Thyroid gland (tissue), 4 donors: ENCODE measurements at places on chromosomes 13 and 19.
A peak's percentile ranks its signal among the peaks of the same experiment; 100 is the strongest.

GRCh38 chr13:30241532-30241931, 65.8 kb downstream of the KATNAL1 start:
- no peak for DNase-seq

- no peak for DNase-seq
These were observed 57.9 kb downstream of the RFC3 start for GRCh38 chr13:33875618-33876401.

DNA sequence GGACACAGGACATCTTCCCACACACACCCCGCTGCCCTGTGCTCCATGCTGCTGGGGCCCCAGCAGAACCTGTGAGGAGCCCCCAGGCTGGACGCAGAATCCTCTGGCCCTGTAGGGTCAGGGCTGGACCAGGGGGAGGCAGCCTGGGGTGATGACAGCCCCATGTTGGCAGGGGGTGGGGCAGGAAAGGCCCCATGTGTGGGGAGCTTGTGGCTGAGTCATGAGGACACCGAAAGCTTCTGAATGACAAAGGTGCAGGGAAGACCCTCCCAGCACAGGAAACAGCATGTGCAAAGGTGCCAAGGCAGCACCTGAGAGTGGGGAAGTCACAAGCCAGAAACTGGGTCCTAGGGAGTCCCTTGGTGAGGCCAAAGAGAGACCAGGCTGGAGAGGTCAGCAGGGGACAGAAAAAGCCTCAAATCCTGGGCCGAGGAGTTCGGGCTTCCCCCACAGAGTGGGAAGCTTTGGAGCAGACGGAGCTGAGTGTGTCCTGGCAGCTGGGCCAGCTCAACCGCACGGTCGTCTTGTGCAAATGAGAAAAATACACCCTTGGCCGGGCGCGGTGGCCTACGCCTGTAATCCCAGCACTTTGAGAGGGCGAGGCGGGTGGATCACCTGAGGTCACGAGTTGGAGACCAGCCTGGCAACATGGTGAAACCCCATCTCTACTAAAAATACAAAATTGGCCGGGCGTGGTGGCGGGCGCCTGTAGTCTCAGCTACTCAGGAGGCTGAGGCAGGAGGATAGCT, 17.5 kb downstream of the ATP8B3 start:
- no peak for DNase-seq

DNA sequence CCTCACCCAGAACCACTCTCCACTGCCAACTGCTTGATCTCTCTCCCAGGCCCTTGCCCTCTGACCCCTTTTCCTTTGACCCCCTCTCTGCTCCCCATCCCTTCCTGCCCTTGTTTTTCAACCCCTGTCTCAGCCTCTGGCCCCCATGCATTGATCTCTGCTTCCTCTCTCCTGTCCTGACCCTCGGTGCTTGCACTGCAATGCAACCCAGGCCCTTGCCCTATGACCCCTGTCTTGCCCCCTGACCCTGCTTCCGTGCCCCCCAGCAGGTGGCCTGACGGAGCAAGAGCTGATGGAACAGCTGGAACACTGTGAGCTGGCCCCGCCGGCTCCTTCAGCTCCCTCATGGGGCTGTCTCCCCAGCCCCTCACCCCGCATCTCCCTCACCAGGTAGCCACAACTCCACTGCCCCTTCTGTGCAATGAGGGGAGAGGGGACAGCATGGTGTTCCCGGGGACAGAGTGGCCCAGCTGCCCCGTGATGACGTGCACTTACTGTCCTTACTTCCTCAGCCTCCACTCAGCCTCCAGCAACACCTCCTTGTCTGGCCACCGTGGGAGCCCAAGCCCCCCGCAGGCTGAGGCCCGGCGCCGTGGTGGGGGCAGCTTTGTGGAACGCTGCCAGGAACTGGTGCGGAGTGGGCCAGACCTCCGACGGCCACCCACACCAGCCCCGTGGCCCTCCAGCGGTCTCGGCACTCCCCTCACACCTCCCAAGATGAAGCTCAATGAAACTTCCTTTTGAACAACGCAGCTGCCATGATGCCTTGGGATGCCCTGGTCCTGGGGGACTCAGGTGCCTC, 10.5 kb upstream of the LTBP4 start:
- DNase-seq = no peak

DNA sequence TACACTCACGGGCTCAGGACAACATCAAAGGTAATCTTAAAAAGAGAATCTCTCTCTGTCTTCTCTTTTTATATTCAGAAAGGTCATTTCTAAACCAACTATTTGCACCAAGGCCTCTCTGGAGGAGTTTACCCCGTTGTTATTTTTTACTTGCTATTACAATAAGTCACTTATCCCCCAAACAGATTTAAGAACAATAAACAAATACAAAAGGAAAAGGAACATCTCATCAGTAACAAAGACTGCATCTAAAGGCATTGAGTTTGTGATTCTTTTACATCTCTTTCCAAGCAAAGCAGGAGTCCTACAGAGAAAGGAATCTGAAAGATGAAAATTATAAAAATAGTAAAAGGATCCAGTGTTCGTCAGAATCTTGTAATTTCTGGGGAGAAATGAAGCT, 75.4 kb downstream of the GGACT start:
- no peak for DNase-seq

- peak; percentile 32 for DNase-seq
These were observed 24.3 kb downstream of the NFILZ start for GRCh38 chr19:8654591-8655339.

DNA sequence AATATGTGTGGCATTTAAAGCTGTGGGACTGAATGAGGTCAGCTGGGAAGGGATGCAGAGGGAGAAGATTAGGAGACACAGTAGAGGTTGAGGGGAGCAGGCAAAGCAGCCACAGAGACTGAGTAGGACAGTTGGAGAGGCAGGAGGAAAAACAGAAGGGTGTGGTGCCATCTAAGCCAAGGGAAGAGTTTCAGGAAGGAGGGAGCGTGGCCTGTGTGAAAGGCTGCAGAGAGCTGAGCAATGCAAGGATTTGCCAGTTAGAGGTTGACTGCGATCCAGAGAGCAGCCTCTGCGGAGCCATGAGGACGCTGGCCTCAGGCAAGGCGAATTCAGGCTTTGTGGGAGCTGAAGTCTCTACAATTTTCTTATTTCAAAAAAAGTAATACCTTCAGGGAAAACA, 28.9 kb downstream of the SOX21 start:
- no peak for DNase-seq

DNA sequence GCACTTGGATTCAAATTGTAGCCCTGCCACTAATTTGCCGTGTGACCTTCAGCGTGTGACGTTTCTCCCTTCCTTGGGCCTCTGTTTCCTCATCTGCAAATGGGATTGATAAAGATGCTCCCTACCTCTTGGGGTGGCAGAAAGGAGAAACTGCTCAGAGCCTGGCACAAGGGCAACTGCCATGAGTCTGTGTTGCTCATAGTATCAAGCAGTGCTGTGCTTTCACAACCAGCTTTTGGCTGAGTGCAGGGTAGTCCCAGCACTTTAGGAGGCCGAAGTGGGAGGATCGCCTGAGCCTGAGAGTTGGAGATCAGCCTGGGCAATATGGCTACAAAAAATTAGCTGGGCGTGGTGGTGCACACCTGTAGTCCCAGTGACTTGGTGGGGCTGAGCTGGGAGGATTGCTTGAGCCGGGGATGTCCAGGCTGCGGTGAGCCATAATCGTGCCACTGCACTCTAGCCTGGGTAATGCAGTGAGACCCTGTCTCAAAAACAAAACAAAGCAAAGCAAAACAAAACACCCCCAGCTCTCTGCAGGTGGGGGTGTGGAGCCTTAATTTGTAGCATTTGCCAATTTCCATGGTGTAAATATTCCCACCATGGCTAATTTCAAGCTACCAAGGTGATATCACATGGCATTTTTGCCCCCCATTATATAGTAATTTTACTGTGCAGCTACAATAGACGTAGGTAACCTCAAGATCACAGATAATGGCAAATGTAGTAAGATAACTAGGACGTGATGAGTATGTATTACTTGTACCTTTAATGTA, 1.6 kb upstream of the MARK4 start:
- DNase-seq = no peak

DNA sequence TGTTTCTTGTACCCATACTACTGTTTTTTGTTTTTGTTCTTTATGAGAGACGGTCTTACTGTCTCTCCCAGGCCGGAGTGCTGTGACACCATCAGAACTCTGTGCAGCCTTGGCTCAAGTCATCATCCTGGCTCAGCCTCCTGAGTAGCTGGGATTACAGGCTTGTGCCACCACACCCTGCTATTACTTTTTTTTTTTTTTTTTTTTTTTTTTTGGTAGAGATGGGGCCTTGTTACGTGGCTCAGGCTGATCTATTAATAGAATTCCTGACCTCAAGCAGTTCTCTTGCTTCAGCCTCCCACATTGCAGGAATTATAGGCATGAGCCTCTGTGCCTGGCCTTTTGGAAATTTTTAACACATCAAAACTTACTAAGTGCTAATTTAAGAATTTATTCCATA, 2.9 kb upstream of the ZNF304 start:
- no peak for DNase-seq

- DNase-seq = no peak
These were observed 4.0 kb downstream of the POSTN start for GRCh38 chr13:37594550-37594949.

DNA sequence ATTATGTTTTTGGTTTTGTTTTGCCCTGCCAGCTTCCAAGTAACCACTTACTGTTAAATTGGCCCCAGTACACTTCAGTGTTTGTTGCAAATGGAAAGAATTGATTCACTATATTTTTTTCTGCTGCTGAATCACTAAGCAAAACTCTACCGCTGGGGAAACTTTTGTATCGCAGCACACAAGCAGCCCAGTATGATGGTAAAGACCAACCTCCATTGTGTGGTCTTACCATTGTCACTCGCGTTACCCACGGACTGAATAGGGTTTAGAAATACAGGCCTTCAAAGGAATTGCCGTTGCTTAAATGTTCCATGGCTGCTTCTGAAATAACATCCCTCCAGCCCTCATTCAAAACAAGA, 7.9 kb downstream of the SPATA13 start:
- DNase-seq = no peak

DNA sequence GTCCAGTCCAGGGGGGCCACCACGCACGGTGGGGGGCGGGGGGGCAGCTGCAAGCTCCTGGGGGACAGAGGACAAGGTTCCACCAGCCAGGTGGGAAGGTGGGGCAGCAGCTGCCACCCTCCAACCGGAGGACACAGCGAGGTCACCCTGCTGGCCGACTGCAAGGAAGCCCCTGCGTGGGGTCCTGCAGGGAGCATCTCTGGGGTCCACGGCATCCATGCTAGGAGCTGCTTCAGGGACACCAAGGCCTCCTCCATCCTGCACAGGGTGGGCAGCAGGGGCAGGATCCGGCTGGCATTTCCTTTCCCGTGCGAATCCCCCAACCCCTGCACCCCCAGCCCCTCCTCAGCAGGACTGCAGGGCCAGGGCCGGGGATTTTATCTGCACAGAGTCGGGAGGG, 8.3 kb upstream of the KLF16 start:
- no peak for DNase-seq

GRCh38 chr13:33259296-33259695, 26.3 kb downstream of the STARD13 start:
- DNase-seq = no peak

GRCh38 chr19:44587963-44588770, 25.2 kb upstream of the IGSF23 start:
- no peak for DNase-seq

GRCh38 chr13:79457948-79458347, 23.0 kb upstream of the NDFIP2 start:
- DNase-seq = no peak

GRCh38 chr19:49614096-49614833, 23.3 kb downstream of the PRR12 start:
- DNase-seq = no peak
